NCI-H1436 (cell line): ENCODE measurements at places on chromosomes 3 and 15.

DNA sequence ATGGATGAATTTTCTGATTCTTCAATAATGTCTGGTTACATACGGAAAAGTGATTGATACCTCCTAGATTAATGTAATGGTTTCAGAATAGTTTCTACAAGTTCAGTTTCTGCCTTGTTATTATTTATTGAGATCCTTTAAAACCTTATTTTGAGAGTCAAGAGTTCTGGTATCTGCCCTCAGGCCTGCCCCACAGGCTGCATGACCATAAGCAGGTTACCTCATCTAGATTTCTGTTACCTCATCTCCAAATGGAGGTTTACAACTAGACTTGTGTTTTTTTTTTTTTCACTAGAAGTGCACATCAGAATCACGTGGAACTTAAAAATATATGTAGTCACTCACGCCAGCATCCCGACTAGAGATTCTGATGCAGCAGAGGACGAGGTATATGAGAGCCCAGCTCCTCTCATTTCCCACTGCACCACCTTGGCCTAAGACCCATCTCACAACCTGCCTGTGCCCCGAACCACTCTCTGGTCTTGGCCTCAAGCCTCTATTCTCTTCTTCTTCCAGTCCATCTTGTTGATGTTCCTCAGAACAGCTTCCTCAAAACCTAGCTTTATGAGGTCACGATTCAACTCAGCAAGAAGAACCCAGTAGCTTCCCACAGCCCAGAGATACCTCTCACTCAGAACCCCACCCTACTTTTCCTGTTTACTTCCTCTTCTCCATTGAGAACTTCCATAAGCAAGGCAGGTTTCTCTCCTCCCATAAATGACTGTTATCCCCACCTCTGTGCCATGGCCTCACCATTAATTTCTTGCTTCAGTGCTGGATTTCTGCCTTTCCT, 353.4 kb downstream of the CHST2 start:
- no peak for DNase-seq

DNA sequence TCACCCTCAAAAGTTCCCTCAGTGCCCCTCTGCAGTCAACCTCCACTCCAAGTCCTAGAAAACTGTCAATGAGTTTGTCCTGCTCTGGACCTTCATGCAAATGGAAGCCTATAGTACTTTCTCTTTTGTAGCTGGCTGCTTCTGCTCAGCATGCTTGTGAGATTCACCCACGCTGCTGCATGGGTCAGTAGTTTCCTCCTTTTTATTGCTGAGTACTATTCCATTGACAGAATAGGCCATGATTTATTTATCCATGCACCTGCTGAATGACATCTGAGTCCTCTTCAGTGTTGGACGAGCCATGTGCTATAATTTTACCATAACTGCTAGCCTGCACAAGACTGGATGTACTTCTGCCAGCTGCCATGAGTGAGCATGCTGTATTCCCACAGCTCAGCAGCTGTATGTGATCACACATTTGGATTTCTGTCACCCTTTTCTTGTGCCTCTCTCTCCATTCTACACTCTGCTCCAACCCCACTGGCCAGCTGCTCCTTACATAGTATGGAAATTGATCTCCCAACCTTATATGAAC, 26.3 kb downstream of the CDCP1 start:
- no peak for DNase-seq

DNA sequence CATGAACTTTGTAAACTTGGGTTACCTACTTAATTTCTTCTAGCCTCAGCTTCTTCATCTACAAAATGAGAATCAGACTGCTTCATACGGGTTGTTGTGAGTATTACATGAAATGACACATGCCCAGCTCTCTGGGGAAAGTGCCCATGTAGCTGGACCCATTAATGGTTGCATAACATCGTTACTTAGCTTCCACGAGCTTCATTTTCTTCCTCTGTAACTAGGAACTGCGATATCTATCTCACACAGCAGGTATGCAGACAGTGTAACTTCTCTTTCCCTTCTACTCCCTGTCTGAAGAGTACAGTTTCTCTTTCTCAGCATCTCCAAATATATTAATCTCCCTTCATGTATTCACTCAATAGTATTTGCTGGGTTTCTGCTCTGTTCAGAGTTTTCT, 37.9 kb upstream of the DLG1 start:
- no peak for DNase-seq

DNA sequence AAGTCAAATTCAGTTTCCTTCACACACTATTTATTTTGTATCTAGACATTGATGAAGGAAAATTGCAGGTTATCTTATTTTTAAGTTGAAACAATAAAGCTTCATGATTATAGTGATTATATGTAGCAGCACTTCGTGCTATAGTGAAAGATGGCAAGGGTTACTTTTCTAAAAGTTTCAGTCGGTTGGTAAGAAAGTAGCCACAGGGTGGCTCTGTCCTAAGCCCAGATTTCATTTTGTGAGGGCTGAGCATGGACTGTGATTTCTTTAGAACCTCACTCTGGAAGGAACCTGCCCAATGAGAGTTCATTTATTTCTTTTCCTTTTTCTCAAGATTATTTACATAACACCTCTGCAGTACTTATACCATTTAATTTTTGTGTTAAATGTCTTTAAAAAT, 66.5 kb downstream of the NME9 start:
- DNase-seq, result no peak

DNA sequence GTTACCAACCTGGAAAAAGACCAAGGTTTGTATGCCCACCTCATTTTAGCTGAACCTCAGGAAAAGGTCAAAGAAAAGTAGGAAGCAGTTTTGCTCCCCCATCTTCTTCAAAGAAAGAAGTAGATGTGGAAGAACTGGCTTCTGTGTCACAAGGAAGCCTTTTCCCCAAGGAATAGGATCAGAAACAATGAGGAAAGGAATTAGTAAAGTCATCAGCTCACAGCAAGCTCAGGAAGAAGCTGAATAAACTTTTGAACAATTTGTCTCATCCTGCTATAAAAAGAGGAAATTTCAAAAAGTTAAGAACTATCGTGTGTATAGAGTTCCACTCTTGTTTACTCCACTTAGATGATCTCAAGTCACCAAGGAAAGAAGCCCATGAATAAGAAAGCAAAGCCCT, 174.2 kb downstream of the PDE8A start:
- DNase-seq, result no peak

DNA sequence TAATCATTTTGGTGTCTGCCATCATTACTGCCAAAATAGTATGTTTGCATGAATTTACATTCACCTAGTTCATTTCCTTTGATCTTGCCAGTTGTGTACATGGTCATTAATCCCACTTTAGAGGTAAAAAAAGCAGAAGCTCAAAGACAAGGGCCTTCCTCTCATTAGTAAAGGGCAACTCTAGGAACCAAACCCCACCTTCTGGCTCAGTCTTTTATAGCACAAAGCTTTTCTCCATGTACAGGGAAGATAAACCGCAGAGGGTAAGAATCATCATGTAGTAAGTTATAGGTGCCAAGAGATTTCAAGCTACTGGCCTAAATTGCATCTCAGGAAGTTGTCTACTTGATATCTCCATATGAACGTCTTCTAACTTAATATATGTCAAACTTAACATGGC, 19.3 kb upstream of the SPG21 start:
- DNase-seq, result no peak

GRCh38 chr3:72848703-72849081, 447 bp upstream of the SHQ1 start:
- no peak for DNase-seq

DNA sequence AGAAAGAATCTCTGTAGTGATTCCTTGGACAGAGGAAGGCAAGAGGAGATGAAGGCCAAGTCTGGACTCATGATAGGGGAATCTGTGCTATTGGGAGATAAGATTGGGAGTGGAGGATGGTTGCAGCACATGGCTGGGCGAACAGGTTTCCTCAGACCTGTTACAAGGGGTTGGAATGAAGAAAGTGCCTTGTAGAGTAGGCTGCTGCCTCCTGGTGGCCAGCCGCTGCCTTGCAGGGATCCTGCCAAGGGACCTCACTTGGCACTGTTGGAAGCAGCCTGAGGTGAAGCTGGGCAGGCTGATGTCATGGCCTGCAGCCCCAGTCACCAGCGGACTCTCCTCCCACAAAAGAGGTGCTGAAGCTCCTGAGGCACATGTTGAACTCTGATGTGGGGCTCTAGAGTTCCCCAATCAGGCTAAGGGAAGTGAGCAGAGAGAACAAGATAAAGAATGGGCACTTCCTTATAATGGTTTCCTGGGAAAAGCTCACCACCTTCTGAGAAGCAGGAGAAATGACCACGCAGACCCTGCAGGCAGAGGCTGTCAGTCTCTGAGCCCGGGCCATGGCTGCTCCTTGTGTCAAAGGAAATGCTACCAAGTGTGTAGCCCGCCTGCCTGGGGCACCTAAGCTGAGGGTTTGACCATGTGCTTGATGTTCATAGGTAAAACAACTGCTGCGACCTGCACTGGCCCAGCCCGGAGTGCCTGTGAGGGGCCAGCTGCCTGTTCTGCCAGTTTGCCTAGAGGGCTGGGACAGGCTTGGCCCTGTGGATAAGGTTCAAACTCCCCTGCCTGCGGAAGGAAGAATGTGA, 1.6 kb upstream of the TEX264 start:
- DNase-seq, result peak; percentile 37

DNA sequence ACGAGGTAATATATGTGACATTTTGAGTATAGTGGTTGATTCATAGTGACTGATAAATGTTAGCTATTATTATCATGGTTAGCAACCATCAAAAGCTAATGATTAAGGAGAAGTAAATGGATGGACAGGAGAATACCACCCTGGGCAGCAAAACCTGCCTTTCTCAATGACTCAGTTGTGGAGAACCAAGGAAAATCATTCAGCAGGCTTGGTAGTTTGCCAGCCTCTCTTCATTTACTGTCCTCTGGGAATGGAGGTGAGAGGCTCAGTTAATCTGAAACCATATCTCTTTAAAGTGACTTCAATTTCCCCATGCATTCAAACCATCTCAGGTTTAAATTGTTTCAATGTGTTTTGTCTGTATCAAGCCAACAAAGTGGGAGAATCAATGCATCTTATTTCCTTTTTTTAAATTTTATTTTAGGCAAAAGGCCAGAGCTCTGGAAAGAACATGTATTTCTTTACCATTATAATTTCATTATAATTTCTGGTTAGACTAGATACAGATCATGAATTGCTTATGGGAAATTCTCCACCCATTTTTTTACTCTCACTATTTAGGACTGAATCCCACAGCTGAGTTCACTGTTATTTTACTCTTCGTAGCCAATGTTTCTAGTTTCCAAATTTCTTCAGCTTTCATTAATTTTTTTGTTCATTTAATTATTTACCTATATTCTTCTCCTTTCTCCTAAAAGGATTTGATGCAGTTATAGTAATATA, 2.7 kb downstream of the TM4SF18 start:
- peak; percentile 81 for DNase-seq

- no peak for DNase-seq
Measured at GRCh38 chr15:57821826-57822225, 115.3 kb downstream of the POLR2M start.

DNA sequence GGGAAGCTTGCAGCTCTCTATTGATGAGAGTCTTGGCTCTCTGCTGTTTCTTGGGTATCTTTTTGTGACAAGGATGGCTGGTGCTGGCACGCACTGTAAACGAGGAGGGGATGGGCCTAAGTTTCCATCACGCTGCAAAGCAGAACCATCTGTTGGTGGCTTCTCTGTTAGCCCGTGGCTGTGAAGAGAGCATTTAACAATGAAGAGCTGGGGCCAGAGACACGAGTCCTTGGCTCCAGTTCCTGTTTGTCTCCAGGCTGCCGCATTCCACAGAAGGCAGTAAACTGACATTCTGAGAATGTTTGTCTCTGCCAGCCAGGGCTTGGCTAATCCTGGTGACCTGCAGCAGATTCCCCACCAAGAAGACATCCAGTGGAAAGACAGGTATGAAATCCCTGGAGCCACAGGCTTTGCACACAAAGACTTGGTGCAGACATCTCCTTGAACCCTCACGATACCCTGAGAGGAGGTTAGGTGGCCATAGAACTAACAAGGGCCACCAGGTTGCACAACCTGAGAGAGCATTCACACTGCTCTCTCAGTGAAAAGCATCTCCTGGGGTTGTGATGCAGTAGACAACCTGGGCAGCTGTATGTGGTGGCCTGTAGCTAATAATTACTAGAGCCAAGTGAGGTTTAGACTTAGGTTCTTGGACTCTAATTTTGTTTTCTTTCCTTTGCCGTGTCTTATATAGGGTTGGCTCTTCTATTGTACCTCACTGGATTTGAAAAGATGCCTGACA, 130.9 kb downstream of the ASB7 start:
- no peak for DNase-seq

- no peak for DNase-seq
Measured at GRCh38 chr3:10432931-10433330, 72.5 kb downstream of the ATP2B2 start.
